Naive thymus-derived CD8-positive, alpha-beta T cell (primary cell): ENCODE measurements at places on chromosomes 4 and X. TPM values are rescaled to one million over a fixed set of nuclear protein-coding genes. Genes with fewer than 3 reads are reported as not detected.

PRSS12 gene
- polyA plus RNA-seq: 0.09 TPM

GRCh38 chrX:103831803-103832544 lies at the start of gene RAB9B:
TSS of gene RAB9B (minus strand) at chrX:103832257. CDS start at chrX:103825784, 6,473 bp downstream.
- DNase-seq: peak; percentile 17

DNA sequence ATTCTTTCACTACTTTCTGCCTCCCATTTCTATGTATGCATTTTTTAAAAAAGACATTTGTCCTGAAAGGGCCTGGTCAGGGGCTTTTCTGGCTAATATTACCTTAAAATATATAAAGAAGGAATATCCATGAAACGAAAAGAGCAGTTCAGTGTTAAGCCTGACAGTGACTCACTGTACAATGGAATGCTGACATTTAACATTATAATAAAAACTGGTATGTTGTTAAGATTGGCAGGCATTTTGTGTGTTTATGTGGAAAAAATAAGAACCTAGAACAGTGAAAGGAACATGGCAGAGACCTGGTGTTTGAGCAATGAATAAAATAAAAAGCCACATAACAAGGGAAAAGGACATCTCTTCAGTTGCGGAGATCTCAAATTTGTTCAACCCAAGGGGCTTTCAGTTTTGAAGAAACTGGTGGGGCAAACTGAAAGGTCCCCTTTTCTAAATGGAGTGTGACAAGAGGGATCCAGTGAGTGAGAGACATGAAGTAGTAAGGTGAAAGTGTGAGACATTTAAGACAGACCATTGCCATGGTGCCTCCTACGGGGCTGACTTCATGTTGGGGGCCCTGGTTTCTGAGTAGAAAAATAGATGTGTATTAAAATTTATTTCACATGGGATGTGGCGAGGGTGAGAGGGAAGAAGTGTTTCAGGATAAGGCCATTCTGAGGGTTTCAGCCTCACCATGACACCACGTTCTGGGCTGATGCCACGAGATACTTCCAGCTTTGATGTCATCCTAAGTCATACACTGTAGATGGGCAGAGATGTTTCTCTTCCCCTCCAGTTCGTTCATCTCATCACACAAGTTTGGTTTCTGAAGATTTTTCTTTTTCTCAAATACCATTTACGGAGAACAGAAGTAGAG lies 324.9 kb downstream of the PPP3CA start:
- no peak for DNase-seq

ANOS1 gene
- not detected for polyA plus RNA-seq

CLDN34 gene
- polyA plus RNA-seq: not detected

DNA sequence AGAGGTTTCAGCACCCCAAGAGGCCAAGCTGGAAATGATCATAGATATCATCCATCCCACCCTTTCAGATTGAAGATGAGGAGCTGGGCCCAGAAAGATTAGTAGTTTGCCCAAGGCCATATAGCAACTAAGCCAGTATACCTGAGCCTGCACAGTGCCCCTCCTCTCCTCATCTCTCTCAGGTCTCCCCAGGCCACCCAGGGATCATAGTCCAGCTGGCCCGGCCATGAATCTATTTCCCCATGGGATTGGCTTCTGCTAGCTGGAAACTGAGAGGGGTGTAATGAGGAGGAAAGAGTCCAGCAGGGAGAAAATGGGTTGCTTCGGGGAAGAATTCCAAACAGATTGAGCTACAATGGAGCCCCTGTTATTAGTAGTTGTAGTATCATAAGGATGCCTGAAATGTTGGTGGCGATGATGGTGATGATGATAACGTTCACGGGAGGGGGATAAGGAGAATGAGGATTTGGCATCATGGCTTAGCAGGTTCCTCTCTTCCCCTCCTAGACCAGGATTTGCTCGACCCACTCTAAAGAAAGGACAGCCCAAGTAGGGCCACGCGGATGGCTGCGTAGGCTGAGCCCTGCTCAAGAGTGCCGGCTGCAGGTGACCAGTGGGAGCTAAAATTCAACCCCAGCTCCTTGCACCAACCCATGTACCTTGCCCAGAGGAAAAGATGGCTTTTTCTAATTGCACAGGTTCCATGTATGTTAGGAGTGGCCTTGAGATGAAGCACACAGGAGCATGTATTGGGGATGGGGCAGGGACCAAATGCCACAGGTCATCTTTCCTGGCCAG lies 117.8 kb upstream of the PJA1 start:
- DNase-seq: no peak

- DNase-seq: no peak
Measured at GRCh38 chr4:84740057-84740456, 157.1 kb downstream of the CDS1 start.

DNA sequence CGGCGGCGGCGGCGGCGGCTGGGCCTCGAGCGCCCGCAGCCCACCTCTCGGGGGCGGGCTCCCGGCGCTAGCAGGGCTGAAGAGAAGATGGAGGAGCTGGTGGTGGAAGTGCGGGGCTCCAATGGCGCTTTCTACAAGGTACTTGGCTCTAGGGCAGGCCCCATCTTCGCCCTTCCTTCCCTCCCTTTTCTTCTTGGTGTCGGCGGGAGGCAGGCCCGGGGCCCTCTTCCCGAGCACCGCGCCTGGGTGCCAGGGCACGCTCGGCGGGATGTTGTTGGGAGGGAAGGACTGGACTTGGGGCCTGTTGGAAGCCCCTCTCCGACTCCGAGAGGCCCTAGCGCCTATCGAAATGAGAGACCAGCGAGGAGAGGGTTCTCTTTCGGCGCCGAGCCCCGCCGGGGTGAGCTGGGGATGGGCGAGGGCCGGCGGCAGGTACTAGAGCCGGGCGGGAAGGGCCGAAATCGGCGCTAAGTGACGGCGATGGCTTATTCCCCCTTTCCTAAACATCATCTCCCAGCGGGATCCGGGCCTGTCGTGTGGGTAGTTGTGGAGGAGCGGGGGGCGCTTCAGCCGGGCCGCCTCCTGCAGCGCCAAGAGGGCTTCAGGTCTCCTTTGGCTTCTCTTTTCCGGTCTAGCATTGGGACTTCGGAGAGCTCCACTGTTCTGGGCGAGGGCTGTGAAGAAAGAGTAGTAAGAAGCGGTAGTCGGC lies 528 bp downstream of the FMR1 start:
- peak; percentile 49 for DNase-seq

DNA sequence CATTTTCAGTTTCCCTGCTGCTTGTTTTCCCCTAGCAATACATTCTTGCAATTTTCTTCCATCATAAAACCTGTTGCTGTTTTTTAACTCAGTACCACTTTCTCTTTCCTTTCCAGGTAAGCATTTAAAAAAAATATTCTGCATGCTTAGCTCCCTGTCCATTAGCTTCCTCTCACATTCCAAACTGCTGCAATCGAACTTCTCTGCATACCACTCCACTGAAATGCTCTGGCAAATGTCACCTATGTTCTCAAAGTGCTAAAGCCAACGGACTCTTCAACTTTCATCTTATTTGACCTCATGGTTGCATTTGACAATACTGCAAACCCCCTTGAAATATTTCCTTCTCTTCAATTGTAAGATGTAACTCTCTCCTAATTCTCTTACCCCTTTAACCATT lies 192.7 kb downstream of the ANAPC10 start:
- no peak for DNase-seq

DGAT2L6 gene
- polyA plus RNA-seq: not detected

GRCh38 chr4:123898946-123899666 lies 502.5 kb downstream of the SPRY1 start:
- no peak for DNase-seq

GRCh38 chr4:110411574-110412011 lies 64.4 kb upstream of the ENPEP start:
- DNase-seq: no peak

GRCh38 chr4:153758136-153758535 lies 1.7 kb downstream of the RNF175 start:
- no peak for DNase-seq

- no peak for DNase-seq
Measured at GRCh38 chrX:104679175-104679574, 113.2 kb downstream of the IL1RAPL2 start.

RBBP7 gene
- polyA plus RNA-seq: 154 TPM
